ENCODE measurements at places on chromosomes 7 and 10. TPM values are rescaled to one million over a fixed set of nuclear protein-coding genes. Genes with fewer than 3 reads are reported as not detected.

- peak; percentile 69 for ATAC-seq
Measured at GRCh38 chr10:91901784-91902677, 7.3 kb downstream of the FGFBP3 start.

DNA sequence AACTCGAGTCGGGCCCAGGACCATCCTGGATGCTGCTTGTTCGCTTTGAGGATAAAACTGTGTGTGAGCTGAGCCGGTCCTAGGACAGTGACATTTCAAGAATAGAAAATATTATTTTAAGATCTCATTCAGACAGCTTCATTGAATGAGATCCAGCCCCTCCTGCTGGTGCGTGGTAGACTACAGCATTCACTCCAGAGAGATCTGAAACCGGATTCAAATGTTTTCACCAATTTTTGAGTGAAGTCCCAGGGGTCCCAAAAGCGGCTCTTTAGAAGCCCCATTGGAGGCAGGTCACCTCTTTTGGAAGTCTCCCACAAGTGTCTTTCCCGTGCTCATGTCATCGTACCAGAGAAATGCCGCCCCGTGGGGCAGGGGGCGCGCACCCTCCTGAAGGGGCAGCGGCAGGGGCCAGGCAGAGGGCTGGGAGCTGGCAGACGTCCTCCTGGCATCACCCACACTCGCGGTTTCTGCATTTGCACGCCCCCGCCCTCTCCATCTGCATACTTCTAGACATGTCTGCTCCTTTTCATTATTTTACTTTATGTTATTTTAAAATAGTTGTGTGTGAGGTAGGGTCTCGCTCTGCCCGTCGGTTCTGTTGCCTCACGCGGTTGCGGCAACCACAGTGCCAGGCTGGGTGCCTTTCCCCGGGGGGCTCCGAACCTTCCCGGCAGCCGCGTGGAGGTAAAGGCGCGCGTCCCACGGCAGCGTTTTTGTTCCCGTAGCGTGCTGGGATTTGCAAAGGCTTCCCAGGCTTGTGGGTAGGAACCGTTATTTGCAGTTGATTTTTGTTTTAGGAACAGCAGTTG lies 52.3 kb upstream of the DPYSL4 start:
- no peak for ATAC-seq

- ATAC-seq: no peak
Measured at GRCh38 chr7:5420067-5420880, 3.4 kb downstream of the TNRC18 start.

DNA sequence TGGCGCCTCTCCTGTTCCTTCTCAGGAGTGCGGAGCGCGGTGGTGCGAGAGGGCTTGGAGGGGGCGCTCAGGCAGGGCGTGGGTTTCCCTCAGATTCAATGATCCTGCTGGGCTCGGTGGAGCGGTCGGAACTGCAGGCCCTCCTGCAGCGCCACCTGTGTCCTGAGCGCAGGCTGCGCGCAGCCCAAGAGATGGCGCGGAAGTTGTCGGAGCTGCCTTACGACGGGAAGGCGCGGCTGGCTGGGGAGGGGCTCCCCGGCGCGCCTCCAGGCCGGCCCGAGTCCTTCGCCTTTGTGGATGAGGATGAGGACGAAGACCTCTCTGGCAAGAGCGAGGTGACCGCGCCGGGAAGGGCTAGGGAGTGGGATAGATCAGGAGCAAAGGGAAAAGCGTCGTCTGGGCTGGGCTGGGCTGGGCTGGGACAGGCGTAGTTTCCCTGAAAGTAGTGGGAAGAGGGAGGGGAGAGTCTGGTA lies 17.0 kb downstream of the FAM131B start:
- peak; percentile 58 for ATAC-seq

GRCh38 chr7:116454377-116454776 lies 45.2 kb upstream of the CAV2 start:
- ATAC-seq: no peak

GRCh38 chr10:94210440-94211168 lies 152.1 kb downstream of the NOC3L start:
- no peak for ATAC-seq

GRCh38 chr7:95545007-95545615 lies 51.2 kb downstream of the PDK4 start:
- peak; percentile 82 for ATAC-seq

GRCh38 chr10:133335246-133336117 lies 1.2 kb downstream of the CALY start:
- no peak for ATAC-seq

DNA sequence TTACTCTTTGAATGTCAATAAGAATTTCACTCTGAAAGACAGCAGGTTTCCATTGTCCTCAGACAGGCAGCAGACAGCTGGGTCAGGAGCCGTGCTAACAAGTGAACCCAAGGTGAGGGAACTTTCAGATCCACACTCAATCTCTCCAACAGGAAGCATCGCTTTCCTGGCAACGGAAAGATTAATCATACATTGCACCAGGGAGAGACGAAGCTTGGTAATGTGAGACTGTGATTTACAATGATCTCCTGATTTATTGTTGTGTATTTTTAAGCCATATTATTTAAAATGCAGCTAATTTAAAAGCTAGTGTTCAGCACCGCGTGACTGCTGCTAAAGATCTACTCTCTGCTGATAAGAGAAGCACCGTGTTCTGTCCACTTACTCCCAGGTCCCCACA lies 17.5 kb upstream of the NOM1 start:
- no peak for ATAC-seq

GRCh38 chr10:3766046-3766756 lies 18.8 kb downstream of the KLF6 start:
- ATAC-seq: no peak

Gene TSPAN13
- total RNA-seq: 5.5 TPM

Gene LRRC17
- 1.6 TPM for total RNA-seq
